ENCODE measurements at places on chromosomes 6 and 20.

GRCh38 chr6:81909981-81910900, 157.8 kb upstream of the TENT5A start:
- DNase-seq = no peak

- DNase-seq = peak; percentile 22
These were observed 203.6 kb upstream of the GMDS start for GRCh38 chr6:2448826-2449571.

DNA sequence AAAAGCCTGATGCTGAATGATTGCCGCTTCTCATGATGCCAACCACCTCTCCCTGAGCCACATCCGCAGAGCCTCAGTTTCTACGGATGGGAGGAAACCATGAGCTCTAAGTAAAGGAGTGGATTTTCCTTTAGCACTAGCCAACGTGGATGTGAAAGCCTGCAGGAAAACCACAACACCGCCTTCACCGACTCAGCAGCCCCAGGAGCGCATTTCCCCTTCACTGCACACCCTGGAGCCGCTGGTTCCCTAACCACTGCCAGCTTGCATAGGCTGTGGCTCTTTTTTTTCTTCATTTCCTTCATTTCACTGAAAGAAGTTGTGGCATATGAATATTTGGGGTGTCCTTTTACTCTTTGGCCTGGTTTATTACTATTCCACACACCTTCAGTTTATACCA, 50.5 kb upstream of the SSTR4 start:
- no peak for DNase-seq

DNA sequence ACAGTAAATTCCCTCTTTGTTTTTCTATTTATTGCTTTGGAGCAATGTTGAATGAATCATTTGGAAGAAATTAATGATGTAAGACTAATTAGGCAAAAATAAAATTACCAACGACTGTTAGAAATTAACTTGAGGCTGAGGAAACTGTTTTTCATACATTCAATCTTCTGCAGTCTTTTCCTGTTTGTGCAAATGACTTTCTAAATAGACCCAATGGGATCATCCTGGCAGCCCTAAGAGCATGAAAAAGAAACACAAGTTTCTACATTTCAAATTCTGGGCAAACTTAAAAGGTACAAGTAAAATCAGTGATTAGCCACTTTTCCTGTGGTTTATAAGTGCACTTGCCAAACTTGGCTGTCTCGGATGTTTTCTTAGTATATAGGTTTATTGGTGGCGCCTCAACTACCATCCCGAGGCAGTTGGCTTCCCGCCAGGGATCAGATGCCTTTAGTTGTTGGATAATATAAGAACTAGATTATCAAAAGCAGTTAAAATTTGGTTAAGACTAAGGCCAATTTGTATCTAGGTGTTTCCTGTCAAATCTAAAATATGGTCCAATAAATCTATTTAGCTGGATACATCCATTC, 181.2 kb downstream of the ISM1 start:
- DNase-seq = no peak
